ENCODE measurements at places on chromosomes 1 and 21.

DNA sequence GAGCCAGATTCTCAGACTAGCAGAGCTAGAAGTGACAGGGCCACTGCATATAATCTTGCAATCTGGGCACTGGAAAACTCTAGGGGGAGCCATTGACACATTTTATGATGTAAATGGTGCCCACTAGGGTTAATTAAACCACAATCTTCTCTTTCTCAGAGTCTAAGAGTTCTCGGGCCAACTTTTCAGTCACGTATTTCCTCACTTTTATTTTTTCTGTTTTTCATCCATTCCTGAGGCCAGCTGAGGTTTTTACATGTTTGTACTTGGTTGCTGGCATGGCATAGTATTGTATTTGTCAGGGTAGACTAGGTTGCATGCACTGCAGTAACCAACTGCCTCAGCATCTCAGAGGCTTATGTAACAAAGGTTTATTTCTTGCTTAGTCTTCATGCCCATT, 138.2 kb downstream of the ZNF326 start:
- DNase-seq, result no peak

DNA sequence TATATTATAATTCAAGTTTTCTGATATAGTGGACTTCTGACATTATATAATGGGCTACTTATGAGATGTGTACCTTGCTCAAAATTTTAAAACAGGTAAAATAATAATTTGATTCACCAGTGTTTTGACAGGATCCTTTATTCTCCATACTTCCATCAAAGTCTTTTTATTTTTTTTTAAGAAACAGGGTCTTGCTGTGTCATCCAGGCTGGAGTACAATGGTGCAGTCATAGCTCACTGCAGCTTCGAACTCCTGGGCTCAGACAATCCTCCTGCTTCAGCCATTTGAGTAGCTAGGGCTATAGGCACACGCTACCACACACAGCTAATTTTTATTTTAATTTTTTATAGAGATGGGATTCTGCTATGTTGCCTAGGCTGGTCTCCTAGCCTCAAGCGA, 129.4 kb downstream of the NRDC start:
- DNase-seq, result no peak

GRCh38 chr1:172322219-172323061, 98.0 kb upstream of the C1orf105 start:
- no peak for DNase-seq

DNA sequence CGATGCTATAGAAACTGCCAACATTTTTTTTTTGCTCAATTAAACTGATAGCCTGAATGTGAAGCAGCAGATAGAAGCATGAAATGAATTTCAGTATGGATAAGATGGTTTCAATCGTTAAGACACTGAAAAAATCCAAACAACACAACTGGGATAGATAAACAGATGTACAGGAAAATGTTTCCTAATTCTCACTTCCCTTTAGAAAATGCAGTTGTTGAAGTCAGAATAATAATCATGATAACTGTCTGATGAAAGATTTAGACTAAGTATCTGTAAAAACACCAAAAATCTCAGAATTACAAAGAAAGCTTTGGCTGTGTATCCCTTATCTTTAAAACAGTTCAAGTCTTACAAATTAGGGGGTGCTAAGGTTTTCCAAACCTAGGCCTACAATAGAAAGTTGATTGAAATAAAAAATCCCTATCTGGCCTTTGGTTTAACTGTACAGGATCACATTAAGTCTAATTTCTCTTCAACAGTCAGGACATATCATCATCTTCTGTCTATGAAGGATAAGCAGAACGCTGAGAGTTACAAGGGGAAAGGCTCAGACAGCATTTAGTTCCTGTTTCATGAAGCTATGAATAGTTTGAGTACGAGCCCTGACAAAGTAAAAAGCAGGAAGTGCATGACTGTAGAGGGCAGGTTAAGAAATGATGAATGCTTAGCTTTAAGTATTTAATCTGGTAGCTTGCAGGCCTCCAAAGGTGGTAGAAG, 203.2 kb downstream of the APP start:
- DNase-seq, result no peak

GRCh38 chr1:199174336-199174735, 535.5 kb downstream of the PTPRC start:
- no peak for DNase-seq

DNA sequence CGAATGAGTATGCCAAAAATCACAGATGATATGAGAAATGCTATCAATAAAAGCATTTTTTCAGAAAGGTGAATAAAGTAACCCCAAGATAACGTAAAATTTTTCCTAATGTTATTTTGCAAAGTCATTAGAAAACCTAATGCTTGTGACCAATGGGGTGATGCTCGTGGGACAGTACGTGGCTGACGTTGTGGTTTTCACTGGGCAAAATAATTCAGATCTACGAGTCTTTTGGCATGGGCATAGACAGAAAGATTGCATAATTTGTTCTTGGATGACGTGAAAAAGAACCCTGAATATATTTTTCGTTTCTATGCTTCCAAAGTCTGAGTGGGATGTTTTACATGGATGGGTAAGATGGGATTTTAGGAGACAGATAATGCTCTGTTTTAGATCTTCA, 71.0 kb downstream of the PBX1 start:
- no peak for DNase-seq

DNA sequence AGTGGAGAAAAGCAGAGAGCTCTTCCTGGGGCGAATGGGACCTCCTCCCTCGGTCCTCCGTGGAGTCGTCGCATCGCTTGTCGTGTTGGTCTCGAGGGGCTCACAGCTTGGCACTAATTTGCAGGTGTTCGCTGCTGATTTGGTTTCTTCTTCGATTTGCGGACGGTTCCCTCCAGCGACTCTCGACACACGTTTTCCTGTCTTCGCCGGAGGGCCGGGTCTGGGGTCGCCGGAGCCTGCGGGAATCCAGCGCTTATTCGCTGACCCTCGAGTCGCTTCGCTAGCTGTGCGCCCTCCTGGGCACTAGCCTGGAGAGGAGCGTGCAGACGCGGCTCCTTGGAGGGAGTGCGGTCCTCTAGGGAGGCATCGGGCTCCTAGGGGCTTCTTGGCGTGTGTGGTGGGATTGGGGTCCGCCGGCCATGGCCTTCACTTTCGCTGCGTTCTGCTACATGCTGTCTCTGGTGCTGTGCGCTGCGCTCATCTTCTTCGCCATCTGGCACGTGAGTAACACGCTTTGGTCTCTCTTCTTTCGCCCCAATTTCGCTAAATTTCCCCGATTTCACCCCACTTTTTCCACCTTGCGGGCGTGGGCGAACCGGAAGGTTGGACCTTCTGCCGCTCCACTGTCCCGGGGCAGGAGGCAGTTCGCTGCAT, 766 bp downstream of the CNIH3 start:
- DNase-seq, result no peak

DNA sequence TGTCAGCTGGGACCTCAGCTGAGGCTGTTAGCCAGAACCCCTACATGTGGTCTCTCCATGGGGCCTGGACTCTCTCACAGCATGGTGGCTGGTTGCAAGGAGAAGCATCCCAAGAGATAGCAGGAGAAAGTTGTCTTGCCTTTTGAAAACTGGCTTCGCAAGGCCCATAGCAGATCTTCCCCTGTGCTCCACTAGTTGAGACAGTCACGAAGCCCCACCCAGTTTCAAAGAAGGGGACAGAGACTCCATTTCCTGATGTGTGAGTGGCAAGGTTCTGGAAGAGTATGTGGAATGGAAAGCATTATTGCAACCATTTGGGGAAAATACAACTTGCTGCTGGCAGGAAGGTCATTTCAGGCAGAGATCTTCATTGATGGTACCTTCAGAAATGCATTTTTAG, 7.5 kb upstream of the CSRP1 start:
- DNase-seq, result no peak

DNA sequence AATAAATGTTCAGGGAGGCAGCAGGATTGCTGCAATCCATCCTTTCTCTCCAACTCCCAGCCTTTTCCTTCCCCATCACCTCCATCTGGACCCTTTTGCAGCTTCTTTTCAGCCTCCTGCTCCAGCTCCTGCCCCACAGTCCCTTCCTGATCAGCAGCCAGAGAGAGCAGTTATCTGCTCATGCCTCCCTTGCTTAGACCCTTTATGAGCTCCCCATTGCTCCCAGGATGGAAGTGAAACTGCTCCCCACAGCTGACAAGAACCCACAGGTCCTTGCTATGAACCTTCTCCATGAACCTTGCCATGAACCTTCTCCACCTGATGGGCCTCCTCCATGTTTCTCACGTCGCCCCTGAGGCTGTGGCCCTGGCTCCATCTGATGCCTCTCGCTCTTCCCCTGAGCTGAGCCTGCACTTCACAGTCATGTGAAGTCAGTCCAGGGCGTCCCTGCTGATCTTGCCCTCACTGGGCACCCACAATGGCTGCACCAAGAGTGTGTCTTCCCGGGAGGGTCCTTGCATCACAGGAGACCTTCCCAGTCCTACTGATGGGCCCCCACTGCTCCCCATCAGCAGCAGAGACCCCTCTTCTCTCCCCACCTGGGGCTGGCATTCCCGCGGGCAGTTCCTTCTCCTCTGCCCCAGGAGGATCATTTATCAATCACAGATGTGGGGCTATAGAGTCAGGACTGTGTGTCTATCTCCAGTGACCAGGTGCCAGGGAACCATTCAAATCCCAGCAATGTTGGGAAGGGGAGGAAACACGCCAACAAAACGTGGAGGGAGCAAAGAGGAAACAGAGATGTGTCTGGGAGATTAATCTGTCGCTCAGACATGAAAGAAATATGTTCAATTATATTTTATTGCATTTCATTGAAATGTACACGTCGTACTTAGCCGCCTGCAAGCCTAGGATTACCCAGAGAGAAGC, 73.1 kb downstream of the MATN1 start:
- DNase-seq, result no peak

GRCh38 chr1:3688356-3689137, 36.2 kb downstream of the TP73 start:
- DNase-seq, result no peak

- DNase-seq, result no peak
These were observed 37.2 kb upstream of the SH3D21 start for GRCh38 chr1:36268981-36269380.

DNA sequence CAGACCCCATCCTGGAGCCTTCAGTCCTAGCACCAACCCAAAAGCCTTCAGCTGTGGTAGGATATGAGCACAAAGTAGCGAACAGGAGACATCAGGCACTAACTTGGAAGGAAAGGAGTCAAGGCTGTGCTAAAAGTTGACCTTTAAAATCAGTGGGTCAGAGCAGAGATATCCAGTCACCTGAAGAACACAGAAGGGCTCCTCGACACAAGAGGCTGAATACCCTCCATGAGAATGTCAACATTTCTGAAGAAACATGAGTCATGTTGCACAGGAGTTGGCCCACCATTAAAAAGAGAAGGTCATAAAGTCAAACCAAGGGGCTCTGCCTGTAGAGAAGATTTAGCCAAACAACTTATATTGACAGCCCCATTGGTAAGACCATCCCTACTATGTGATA, 172.5 kb downstream of the PLPP3 start:
- no peak for DNase-seq

DNA sequence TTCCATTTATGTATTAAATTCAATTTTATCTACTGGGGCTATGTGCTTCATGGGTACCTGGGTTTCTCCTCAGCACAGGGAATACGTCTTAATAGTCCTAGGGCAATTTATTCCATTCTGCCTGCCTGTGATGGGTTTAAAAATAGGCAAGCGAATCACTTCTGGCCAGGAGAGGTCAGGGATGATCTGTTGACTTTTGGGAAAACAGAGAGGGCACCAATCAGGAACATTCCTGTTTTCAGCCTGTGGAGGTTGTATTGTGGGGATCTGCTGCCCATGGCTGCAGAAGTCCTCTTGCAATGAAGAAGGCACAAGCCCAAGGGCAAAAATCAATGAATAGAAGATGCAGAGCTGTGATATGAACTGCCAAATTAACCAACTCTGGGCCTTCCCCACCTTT, 303.1 kb downstream of the CTH start:
- no peak for DNase-seq

DNA sequence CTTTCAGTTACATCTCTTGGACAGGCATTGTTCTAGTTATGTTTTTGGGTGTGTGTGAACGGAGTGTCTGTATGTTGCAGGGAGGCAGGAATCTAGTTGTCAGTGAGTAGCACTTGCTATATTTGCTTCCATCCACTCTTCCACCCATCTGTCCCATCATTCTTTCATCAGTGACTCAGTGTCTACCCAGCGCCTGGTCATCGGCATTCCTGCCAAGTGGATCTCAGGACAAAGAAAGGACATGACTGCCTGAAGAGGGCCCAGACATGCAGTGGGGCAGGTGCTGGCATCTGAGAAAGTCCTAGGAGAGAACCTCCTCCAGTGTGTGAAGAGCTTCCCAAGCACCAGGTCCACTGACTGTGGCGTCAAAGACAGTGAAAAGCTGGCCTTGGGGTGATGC, 27.3 kb upstream of the MAGOH start:
- DNase-seq, result no peak

GRCh38 chr1:108657356-108658080, 3.4 kb downstream of the HENMT1 start:
- no peak for DNase-seq

DNA sequence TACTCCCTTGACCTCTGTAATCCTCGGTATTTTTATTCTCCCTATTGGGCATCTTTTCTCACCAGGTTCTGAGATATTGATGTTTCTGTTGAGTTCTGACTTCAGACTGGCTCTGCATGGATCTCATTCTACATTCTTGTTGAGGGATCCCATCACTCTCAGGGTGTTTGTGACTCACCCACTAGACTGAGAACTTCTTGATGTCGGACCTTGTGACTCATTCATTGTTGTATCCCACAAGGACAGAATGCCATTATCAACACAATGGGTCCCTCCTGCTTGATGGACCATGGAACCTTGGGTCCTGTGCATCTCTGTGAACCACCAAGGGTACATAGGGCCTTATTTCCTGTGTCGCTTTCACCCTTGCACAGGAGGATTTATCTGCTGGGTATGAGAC, 174.1 kb downstream of the PBX1 start:
- DNase-seq, result no peak

DNA sequence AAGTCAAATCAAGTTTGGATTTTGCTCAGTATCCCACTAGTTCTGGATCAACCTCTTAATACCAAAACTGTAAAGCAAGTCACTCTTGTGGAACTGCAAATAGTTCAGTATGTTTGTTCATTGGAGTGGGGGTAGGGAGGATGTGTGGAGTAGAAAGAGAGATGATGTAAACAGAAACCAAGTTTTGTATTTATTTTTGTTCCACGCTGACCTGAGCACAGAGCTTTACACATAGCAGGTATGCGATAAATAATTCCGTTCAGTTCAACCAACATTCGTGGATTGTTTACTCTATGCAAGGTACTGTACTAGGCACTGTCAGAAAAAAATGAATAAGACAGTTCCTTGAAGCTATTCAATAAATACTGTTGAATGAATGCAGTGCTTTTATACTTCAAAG, 4.5 kb upstream of the ZNF644 start:
- DNase-seq, result no peak

GRCh38 chr1:231800108-231800507, 173.5 kb downstream of the DISC1 start:
- DNase-seq, result no peak
